ENCODE measurements at places on chromosomes 2 and 18. TPM values are rescaled to one million over a fixed set of nuclear protein-coding genes. Genes with fewer than 3 reads are reported as not detected.

DNA sequence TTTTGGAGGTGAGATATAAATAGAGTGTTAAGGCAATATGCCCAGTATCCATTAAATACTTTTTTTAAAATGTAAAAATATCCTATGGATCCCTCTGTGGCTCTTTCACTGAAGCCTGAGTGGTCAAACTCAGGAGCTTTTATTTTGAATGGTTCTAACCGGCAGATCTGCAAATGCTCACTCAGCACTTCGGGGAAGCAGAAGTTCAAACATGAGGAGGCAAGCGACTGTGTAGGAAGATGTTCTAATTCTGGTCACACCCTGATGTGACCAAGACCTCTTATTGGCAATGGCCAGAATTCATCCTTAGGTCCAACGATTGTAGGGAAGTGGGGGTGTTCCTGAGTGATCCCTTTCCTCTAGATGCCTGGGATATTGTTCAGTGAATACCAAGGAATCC lies 168.8 kb downstream of the CDCA7 start:
- DNase-seq: no peak
- no peak overlapping the region for H3K27ac ChIP-seq
- no peaks in the 10 kb centered on the region for H3K36me3 ChIP-seq

GRCh38 chr2:235990344-235990743 lies 177.8 kb downstream of the GBX2 start:
- DNase-seq: no peak
- H3K4me3 ChIP-seq: no peak overlapping the region
- H3K27me3 ChIP-seq: no peaks in the 10 kb centered on the region
- peaks cover 2% of the 10 kb centered on the region for H3K36me3 ChIP-seq
- no peaks in the 10 kb centered on the region for H3K4me1 ChIP-seq

Gene PER2
- 6.8 TPM for total RNA-seq

GRCh38 chr2:69345434-69345833 lies 41.6 kb downstream of the GFPT1 start:
- no peak overlapping the region for H3K4me3 ChIP-seq
- DNase-seq: peak; percentile 9
- H3K4me1 ChIP-seq: peaks cover 11% of the 10 kb centered on the region
- H3K36me3 ChIP-seq: peaks cover 42% of the 10 kb centered on the region

- no peaks in the 10 kb centered on the region for H3K36me3 ChIP-seq
- no peak overlapping the region for H3K4me3 ChIP-seq
- no peaks in the 10 kb centered on the region for H3K27me3 ChIP-seq
- no peaks in the 10 kb centered on the region for H3K4me1 ChIP-seq
- no peak for DNase-seq
Measured at GRCh38 chr2:122028371-122029100, 273.1 kb downstream of the TSN start.

- H3K4me1 ChIP-seq: no peaks in the 10 kb centered on the region
- no peaks in the 10 kb centered on the region for H3K36me3 ChIP-seq
- H3K4me3 ChIP-seq: no peak overlapping the region
- H3K27me3 ChIP-seq: no peaks in the 10 kb centered on the region
- H3K27ac ChIP-seq: no peak overlapping the region
Measured at GRCh38 chr2:224894356-224894755, 147.9 kb downstream of the DOCK10 start.

DNA sequence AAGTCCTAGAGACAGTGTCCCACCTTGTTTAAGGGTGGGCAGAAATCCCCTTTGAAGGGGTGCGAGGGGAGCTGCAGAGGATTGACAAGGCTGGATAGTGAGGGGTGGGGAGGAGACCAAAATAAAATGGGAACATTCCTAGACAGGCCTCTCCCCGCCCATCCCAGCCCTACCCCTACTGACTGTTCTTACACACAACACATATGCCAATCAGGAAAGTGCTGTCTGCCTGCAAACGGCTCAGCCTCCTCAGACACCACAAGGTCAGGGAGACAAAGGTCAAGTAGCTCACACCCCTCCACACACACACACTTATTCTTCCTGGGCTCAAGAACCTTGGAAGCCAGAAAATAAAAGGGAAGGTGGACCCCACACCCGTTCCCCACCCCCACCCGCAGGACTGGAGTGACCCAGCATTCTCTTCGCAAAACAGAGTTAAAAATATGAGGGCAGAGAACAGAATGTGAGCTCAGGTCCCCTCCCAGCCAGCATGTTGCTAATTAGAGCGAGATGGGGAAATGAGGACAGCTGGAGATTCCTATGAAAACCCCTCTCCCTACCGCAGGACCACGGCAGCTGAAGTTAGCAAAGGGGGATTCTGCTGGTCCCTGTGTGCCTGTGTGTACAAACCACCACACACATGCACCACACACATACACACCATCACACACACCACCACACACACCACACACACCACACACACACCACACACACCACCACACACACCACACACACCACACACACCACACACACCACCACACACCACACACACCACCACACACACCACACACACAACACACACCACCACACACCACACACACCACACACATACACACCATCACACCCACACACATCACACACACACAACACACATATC lies 197.8 kb downstream of the TNS1 start:
- no peak overlapping the region for H3K4me3 ChIP-seq
- peaks cover 21% of the 10 kb centered on the region for H3K36me3 ChIP-seq
- no peak overlapping the region for H3K27ac ChIP-seq
- no peak for DNase-seq

Gene HTR2B
- total RNA-seq: not detected

GRCh38 chr2:29509878-29510277 lies 394.7 kb downstream of the CLIP4 start:
- H3K36me3 ChIP-seq: no peaks in the 10 kb centered on the region
- no peak for DNase-seq
- no peak overlapping the region for H3K4me3 ChIP-seq
- no peak overlapping the region for H3K27ac ChIP-seq
- H3K4me1 ChIP-seq: no peaks in the 10 kb centered on the region
- 0 out of 3 replicates have a peak, but pooled peaks cover 3% of the 10 kb centered on the region for H3K27me3 ChIP-seq

- no peaks in the 10 kb centered on the region for H3K36me3 ChIP-seq
- no peak overlapping the region for H3K27ac ChIP-seq
- no peaks in the 10 kb centered on the region for H3K4me1 ChIP-seq
Measured at GRCh38 chr2:165406173-165406572, 63.3 kb upstream of the CSRNP3 start.

DNA sequence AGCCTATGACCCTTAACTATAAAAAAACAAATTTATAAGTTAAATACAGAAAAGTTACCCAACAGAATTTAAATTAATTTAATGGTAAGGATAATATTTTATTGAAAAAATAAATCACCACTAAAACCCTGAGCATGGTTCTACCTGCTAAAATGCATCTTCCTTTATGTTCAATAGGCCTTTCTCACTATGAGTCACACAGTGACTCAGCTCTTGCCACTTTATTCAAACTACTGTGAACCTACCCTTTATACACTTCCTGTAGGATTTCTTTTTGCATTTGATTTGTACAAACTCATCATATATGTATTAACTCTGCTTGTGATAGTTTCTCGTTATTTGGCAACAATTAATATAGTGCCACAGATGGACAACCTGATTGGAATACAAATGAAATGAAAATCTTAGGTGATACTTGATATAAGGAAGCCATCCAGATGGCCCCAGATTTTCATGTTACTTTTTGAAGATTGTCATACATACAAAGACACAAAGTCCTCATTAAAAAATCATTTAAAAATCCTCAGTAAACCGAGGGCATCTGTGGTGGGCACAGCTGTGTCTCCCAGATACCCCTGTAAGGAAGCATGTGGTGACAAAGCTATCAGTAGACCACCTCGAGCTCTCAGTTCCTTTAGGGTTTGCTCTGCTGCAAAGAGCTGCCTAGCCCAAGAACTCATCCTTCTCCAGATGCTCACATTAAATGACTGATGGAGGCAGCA lies 55.2 kb upstream of the COBLL1 start:
- H3K4me3 ChIP-seq: no peak overlapping the region
- no peaks in the 10 kb centered on the region for H3K27me3 ChIP-seq
- H3K27ac ChIP-seq: peak overlapping the region; percentile 41
- H3K36me3 ChIP-seq: no peaks in the 10 kb centered on the region

GRCh38 chr2:200174433-200175216 lies 131.9 kb upstream of the SPATS2L start:
- DNase-seq: no peak
- no peak overlapping the region for H3K27ac ChIP-seq
- no peak overlapping the region for H3K4me3 ChIP-seq

DNA sequence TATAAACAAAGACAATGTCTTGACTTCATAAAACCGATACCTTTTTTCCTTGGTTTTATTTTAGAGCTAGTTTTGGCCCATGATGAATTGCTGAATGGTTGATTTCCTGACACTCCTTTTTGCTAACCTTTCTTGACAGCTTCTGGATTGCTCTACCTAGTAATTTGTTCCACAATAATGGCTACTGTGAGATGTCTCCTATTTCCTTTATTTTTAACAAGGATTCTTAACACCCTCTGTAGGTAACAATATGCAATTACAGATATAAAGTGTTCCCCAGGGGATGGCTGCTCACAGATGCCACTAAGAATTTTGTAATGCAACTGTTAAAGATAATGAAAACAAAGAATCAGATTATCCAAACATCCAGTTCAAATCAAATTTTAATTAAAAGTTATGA lies 100.8 kb upstream of the ATP5MC3 start:
- DNase-seq: peak; percentile 20
- no peaks in the 10 kb centered on the region for H3K4me1 ChIP-seq
- no peaks in the 10 kb centered on the region for H3K27me3 ChIP-seq
- H3K27ac ChIP-seq: no peak overlapping the region

DNA sequence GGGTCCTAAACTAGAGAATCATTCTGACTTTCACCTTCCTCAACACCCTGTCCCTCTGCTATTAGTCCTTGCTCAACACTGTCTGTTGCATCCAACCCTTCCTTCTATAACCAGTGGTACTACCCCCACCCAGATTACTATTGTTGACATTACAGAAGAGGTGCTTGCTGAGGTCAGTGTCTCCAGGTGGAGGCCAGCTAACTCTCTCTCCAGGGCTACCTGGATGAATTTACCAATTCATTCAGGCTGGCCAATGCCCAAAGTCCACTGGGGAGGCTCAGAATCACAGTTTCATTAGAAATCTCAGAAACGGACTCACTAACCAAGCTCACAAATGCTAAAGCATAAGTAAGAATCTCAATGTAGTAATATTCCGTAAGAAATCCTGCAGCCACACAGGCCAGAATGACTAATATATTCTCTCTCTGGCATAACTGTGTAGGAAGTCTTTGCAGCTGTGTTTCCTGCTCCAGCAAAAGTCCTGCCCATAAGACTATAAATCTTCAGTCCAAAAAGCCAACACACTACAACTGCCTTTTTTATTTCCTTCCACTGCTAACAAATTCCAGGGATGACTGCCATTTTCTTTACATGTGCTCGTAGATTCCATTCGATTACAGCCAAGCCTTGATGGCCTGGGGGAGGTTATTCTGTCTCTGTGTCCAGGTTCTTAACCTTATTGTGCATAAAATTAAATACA lies 10.0 kb upstream of the TTR start:
- DNase-seq: peak; percentile 34
- H3K27ac ChIP-seq: no peak overlapping the region
- H3K4me1 ChIP-seq: peaks cover 72% of the 10 kb centered on the region
- H3K36me3 ChIP-seq: no peaks in the 10 kb centered on the region
- H3K27me3 ChIP-seq: no peaks in the 10 kb centered on the region

Gene DNAH7
- total RNA-seq: 0.07 TPM

- no peaks in the 10 kb centered on the region for H3K36me3 ChIP-seq
- no peaks in the 10 kb centered on the region for H3K4me1 ChIP-seq
- no peak for DNase-seq
- H3K27ac ChIP-seq: no peak overlapping the region
- peaks cover 25% of the 10 kb centered on the region for H3K27me3 ChIP-seq
Measured at GRCh38 chr2:110993557-110994231, 127.0 kb upstream of the BCL2L11 start.

Measured in HepG2 (cell line).